ENCODE measurements at places on chromosomes 1 and 21.

GRCh38 chr1:35243691-35244090, 24.8 kb upstream of the ZMYM4 start:
- DNase-seq: peak; percentile 1

DNA sequence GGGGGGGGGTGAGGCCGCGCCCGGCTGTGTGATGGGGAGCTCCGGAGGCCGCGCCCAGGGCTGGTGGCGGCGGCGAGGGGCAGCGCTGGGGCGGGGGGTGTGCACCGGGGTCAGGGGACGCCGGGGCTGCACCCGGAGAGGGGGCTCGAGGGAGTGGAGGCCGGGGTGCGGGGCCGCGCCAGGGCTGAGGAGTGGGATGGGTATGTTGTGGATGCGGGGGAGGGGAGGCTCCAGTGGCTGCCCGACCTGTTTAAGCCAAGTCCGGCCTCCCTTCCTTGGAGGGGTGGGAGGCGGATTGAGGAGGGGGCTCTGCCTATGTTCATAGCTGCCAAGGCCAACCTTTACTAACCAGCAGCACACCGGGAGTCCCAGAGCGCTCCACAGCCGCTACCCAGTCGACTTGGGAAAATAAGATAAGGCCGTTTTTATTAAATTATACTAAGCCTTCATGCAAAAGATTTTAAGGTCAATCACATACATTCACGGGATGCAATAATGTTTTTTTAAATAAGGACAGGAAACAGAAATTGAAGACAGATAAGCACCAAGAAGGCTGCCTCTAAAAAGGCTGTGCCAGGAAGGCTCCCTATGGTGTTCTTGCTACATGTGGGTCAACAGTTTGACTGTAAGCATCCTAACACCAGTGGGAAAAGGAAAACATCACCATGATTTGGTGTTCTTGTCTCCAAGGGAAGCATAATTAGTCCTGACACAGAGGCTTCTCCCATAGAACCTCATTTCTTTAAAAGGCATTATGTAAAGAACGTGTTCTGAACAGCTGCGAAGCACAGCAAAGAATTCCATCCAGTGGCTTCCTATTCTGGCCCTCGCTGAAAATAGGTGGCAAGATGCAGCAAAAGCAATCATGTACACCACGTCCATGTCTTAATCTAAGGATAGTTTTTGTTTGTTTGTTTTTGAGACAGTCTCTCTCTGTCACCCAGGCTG, 626 bp upstream of the HLCS start:
- DNase-seq: no peak

DNA sequence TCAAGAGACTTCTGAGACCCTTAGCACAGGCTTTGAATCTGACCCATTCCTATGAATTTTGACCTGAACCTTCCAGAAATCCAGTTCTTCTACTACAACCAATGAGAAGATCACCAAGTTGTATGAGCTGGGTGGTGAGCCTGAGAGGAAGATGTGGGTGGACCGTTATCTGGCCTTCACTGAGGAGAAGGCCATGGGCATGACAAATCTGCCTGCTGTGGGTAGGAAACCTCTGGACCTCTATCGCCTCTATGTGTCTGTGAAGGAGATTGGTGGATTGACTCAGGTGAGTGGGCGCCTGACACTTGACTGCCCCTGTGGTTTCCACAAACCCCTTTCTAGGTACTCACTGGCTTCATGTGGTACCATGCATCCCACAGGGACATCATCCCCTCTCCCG, 20.0 kb upstream of the PIGV start:
- DNase-seq: no peak

- no peak for DNase-seq
These were observed 46.9 kb upstream of the ADARB1 start for GRCh38 chr21:45027241-45028196.

- DNase-seq: no peak
These were observed 70.2 kb downstream of the DAB1 start for GRCh38 chr1:57353654-57354053.

GRCh38 chr1:222372221-222372620, 175.7 kb downstream of the HHIPL2 start:
- DNase-seq: no peak

- no peak for DNase-seq
These were observed 519.6 kb upstream of the DEPDC1 start for GRCh38 chr1:69016468-69016867.

DNA sequence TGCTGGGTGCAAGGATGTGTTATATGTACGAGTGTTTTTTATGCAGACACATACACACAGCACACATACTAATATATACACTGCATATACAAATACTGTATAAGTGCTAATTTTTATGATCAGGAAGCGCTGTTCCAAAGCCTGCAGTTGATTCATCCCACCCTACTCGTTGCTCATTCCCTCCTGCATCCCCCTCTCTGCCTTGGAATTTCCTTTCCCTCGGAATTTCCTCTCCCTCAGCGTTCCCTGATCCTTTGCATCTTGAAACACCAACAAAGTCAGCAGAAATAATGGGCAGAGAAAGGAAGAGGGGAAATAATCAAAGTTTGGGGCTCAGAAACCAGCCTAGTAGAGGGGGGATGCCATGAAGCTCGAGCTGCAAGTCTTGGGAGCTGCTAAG, 98.9 kb downstream of the CSMD2 start:
- no peak for DNase-seq

DNA sequence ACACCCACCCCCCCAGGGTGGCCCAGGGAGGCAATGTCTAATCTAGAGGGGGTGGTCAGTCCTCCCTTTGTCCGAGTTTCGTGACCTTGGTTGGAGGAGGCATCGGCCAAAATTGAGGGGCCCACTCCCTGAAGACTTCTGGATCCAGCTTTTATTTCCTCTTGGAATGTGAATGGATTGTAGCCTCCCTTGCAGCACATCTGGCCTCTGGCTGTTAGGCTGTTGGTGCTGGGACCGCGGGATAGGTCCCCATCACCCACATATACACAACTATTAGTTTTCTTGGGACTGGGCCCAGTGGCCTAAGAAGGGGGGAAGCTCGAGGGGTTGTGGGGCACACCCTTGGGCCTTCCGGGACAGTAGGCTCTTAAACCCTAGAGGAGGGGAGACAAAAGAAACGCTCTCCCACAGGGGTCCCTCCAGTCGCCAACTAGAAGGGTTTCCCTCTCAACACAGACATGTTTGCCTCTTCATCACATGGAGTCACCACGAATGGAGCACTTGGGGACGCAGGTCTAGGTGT, 2.5 kb downstream of the LHX4 start:
- DNase-seq: no peak

DNA sequence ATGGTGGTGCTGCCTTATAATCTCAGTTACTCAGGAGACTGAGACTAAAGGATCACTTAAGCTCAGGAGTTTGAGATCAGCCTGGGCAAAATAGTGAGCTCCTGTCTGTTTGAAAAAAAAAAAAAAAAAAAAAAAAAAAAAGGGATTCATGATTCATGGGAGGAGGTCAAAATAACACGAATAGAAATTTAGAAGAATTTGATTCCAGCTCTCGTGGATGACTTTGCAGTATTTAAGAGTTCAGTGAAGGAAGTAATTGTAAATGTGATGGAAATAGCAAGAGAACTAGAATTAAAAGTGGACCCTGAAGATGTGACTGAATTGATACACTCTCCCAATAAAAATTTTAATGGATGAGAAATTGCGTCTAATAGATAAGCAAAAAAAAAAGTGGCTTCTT, 15.8 kb downstream of the AUNIP start:
- no peak for DNase-seq

DNA sequence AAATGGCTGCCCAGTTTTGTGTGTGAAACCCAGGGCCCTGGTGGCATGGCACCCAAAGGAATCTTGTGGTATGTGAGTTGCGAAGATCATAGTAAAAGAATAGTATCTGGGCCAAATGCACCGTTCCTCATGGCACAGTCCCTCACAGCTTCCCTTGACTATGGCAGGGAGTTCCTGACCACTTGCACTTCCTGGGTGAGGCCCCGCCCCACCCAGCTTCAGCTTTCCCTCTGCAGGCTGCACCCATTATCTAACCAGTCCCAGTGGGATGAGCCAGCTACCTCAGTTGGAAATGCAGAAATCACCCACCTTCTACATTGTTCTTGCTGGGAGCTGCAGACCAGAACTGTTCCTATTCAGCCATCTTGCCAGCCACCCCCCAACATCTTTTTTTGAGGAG, 63.0 kb downstream of the SLC5A9 start:
- no peak for DNase-seq

DNA sequence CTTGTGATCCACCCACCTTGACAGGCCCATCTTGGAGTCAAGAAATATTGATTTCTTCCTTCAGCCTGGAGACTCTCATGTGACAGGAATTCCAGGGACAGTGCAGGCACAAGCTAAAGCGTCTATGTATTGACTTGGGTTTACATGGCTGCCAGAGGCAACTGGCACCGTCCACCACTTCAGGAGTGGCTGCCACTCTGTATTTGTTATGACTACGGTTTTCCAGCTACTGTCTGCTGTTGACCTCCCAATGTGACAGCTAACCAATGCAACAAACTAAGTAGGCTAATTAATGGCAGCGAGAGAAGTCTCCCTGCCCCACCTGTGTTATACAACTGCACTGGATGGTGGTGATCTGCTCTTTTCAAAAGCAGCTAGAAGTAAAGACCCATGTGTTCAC, 56.9 kb downstream of the CD58 start:
- DNase-seq: no peak

DNA sequence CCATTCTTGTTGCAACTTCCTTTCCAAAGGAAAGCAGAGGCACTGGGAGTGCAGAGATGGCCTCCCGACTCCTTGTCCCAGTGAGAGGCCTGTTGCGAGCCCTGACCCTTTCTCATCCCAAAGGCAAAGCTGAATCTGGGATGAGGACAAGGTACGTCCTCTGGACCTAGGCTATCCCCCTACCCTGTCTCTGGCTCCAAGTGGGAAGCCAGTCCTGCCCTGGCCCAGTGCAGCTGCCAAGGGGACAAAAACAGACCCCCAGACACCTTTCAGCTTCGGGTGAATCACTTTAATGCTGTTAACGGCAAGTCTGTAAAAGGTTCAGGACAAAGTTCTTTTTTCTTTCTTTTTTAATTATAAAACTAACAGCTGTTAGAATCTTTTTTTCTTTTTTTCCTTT, 2.5 kb downstream of the TSSK3 start:
- DNase-seq: no peak

- no peak for DNase-seq
These were observed 10.1 kb downstream of the ZBTB37 start for GRCh38 chr1:173878251-173878650.

DNA sequence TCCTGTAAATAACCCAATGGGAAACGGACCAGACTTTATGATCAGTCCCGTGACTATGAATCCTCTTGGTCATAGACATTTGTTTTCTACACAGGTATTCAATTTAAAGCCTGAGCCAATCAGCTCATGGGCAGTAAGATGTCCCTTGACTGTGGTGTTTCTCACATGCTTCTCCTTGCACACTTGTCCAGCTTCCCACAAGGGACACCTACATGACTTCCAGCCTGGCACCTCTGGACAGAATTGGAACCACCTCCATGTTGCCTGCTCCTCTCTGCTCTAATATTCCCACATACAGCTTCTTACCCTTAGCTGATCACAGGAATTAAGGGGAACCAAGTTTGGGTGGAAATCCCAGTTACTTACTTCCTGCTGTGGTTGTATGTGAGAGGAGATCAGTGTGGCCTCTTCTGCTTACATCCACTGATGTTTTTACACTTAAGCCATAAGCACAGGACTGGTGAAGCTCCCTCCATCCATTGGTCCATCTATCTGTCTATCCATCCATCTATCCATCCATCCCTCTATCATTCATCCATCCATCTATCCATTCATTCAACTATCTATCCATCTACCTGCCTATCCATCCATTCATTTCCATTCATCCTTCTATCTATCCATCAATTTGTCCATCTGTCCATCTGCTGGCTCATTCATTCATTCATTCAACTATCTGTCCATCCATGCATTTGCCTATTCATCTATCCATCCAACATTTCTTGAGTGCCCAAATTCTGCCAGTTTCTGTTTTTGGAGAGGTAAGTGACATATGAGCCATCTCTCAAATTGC, 16.4 kb downstream of the RUNX1 start:
- no peak for DNase-seq

- no peak for DNase-seq
These were observed 47.4 kb downstream of the CAPZB start for GRCh38 chr1:19437891-19438294.

GRCh38 chr1:179493323-179493722, 82.4 kb downstream of the NPHS2 start:
- DNase-seq: no peak

DNA sequence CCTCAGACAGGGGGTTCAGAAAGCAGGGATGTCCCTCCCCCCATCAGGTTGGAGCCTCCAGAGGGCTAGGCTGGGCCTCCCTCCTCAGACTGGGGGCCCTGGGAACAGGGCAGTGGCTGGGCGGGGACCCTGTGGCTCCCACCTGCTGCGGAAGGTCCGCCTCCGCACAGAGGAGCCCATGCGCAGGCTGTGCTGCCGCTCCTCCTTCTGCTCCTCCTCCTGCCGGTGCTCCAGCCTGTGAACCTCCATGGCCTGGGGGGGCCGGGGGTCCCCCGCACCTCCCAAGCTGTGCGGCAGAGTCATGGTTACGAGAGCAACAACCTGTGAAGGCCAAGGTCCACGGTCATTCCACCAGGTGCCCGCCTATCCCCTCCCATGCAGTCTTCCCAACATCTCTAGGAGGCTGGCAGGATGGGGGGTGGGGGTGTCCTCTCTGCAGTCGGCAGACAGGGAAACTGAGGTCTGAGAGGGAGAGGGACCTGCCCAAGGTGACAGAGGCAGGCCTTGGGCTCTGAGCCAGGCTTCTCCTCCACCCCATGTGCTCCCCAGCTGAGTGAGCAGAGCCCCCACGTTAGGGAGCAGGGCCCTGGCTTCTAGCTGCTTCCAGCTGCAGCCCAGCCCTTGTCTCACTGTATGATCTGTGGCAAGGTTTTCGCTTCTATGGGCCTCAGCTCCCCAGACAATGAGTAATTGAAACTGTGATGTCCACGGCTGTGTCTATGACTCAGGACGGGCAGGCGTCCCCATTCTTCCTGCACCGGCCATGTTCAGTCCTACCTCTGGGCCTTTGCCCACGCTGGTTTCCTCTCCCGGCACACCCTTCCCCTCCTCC, 3.4 kb downstream of the MYOM3 start:
- no peak for DNase-seq

GRCh38 chr1:74771913-74772515, 39.1 kb downstream of the TYW3 start:
- DNase-seq: peak; percentile 31

DNA sequence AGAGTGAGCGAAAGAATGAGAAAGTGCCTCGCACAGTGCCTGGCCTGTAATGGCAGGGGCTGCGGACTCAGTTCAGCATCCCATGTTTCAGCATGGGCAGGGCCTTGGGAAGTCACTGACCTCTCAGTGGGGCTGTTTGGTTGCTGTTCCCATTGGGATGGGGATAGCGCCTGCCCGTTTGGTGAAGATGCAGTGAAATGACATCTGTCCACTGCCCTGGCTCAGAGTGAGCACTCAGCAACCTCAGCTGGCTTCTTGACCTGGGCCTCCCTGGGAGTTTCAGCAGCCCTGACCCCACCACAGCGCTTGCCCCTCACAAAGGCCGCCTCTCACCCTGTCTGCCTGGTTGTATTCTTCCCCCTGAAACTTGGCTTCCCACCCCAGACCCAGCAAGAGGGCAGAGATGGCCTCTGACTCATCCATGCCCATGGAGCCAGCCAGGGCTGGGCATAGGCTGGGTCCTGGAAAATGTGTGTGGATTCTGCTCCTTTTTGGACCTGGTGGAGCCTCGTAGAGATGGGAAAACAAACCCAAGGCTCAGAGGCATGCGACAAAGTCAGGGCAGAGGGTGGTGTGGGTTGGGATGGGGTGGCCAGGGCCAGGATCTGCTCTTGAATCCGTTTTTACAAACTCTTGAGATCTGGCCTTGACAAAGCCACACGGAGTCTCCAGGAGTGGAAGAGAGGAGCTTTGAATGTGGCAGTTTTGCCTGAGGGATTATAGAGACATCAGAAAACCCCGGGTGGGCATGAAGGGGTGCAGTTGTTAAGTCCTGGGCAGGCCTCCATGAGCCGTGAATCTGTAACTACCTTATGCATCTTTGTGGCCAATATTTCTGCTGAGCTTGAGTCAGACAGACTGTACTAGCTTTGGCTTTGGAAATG, 1.2 kb downstream of the XKR8 start:
- DNase-seq: no peak

All from CD4-positive, alpha-beta T cell treated with Interleukin-21 for 1 hour (primary cell).